ENCODE measurements at places on chromosomes 16 and 17.

DNA sequence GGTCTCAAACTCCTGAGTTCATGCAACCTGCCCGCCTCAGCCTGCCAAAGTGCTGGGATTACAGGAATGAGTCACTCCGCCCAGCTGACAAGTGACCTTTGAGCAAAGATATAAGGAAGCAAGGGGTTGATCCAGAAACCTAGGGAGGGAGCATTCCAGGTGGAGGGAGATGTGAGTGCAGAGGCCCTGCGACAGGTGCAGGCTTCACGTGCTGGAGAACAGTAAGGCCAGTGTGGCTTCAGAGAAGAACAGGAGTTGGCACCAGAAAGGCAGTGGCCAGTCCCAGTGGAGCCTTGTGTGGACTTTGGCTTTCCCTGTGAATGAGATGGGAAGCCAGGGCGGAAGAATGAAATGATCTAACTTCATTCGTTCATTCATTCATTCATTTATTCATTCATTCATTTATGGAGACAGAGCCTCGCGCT is 73.6 kb upstream of the HAS3 start:
- DNase-seq: peak; percentile 15

DNA sequence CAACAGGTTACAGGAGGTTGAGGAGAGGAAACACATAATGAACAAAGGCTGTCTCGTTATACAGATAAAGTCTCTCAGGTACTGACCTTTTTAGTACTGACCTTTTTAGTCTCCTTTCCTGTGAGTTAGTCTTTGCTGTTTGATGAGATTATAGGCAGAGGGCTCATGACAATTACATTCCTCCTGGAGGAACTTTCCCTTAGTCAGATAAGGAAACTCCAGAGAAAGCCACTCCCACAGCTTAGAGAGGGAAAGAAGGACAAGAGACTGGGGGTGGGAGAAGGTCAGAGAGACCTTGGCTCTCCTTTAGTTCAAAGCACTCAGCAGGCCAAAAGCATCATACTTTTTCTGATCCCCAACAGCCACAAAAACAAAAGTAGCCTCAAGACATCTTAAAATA is 15.3 kb upstream of the PSMD7 start:
- no peak for DNase-seq

GRCh38 chr16:89224665-89225064 is 7.2 kb downstream of the ZNF778 start:
- DNase-seq: no peak

DNA sequence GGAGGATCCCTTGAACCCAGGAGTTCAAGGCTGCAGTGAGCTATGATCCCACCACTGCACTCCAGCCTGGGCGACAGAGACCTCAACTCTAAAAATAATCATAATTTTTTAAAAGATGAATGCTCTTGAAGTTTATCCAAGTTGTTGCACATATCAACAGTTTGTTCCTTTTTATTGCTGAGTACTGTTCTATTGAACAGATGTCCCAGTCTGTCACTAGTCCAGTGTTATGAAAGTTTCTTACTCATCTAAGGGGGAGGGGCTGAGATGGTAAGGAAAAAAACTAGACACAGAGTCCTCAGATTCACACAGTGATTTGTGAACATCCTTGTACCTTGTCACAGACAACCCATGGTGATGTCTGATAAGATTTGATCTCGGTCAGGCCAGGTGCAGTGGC is 3.9 kb downstream of the ACAP1 start:
- DNase-seq: peak; percentile 36

DNA sequence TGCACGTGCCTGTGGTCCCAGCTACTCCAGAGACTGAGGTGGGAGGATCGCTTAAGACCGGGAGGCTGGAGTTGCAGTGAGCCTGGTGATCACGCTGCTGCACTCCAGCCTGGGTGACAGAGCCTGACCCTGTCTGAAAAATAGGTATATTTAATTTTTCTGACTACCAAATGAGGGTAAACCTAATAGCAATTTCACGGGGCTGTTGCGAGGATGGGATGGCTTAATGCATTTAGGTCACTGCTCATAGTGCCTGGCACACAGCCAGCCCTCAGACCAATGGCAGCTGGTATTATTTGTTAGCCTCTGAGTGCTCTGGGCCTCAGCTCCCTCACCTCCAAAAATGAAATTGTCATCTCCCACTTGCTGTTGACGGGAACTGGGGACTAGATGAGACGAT is 5.9 kb upstream of the CDIP1 start:
- no peak for DNase-seq

DNA sequence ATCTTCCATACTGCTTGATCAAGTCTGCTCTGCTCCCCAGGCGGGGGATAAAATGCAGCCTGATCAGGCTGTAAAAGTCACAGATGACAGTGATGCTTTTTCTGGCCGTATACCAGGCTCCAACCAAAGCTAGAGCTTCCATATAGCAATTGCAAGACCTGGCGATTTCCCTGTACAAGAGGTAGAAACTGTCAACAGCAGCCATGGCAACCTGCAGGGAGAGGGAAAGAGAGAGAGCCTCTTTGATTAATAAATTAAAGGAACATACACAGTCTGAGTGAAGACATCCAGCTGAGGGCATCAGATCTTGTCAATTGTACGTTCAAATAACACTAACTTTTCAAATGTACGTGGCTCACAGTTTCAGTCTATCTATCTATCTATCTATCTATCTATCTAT is 13.9 kb downstream of the HSDL1 start:
- no peak for DNase-seq

- DNase-seq: no peak
Measured at GRCh38 chr17:62916684-62917571, 49.1 kb upstream of the TANC2 start.

GRCh38 chr16:73275448-73275847 is 227.5 kb upstream of the ZFHX3 start:
- no peak for DNase-seq

- no peak for DNase-seq
Measured at GRCh38 chr16:54239456-54239855, 47.1 kb downstream of the IRX3 start.

DNA sequence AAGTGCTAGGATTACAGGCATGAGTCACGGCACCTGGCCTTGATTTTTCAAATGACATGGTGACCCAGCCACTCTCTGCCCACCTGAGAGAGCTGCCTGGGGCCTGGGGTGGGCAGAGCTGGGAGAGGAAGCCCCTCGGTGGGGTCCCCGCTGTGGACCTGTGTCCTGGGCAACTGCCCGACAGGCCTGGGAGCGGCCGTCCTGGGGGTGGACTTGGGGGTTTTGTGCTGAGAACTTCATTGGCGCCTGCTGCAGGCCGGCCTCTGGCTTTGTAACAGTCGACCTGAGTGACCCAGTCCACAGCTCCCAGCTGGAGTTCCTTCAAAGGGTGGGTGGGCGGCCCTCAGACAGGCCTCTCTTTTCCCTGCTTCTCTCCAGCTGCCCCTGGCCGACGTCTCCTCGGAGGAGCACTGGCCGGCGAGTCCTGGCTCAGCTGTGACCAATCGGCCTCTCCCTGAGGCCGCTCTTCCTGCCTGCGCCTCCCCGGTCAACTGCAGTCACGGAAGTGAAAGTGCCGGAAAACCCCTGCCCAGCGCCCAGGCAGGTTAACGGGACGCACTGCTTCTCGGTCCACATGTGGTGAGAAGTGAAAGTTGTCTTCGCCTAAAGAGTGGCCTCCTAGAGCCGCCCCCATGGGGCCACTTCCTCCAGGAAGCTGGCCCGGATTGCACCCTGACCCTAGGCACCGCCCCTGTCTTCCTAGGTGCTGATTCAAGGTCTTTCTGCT is 5.5 kb downstream of the CBFA2T3 start:
- DNase-seq: no peak

DNA sequence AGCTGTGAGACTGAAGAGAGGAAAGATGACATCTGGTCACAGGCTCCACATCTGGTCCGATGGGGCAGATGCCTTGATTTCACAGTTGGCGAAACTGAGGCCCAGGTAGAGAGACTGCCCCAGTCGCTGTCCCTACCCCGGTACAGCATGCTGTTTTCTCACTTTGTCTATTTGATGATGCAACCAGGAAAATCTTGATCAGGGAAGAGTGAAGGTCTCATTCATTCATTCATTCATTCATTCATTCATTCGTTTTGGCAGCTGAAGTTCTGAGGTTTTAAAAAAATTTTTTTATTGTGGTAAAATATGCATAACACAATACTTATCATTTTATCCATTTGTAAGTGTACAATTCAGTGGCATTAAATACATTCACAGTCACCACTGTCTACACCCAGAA is 19.7 kb downstream of the CMIP start:
- DNase-seq: no peak

DNA sequence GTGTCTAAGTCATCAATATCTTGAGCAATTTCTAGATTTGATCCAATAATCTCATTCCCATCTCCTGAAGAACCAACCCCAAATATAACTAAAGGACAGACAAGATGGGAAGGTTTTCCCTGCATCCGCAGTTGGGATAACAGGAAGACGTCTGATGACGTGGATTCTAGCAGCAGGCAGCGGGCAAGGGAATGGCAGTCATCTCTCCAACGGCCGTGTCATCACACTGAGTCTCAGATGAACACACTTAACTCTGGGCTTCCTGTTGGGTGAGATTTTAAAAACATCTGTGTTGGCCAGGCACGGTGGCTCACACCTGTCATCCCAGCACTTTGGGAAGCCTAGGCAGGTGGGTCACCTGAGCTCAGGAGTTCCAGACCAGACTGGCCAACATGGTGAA is 20.9 kb upstream of the TIMP2 start:
- no peak for DNase-seq

GRCh38 chr17:28900986-28901726 is 1.7 kb downstream of the DHRS13 start:
- DNase-seq: no peak

DNA sequence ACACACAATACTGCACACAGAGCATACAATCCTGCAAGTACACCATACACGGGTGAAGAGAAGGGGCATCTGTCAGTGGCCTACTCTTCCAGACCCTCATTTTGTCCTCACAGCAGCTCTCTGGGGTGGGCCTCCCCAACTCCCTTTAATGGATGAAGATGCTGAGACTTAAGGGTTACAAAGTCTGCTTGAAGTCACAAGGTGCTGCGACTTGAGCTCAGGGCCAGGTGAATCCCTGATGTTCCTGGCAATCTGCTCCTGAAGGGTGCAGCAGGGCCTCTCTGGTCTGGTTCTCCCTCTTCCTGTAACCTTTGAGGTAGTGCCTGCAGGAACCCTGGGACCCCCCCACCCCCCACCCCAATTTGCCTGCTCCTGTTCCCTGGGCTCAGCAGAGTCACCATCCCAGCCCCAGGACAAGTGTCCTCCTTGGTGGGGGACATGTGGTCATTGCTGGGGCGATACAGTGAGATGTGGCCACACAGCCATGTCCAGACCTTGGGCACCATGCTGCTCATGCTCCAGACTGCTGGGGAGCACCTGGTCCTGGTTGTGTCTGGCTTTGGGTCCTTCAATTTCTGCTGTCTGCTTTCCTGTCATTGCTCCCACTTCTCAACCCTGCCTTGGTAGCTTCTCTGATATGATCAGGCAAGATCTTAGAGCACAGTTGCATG is 107.5 kb downstream of the METRNL start:
- DNase-seq: no peak

GRCh38 chr16:11459722-11460121 is 114.5 kb downstream of the RMI2 start:
- no peak for DNase-seq

GRCh38 chr17:36723459-36724025 is 122.2 kb downstream of the MRM1 start:
- no peak for DNase-seq

DNA sequence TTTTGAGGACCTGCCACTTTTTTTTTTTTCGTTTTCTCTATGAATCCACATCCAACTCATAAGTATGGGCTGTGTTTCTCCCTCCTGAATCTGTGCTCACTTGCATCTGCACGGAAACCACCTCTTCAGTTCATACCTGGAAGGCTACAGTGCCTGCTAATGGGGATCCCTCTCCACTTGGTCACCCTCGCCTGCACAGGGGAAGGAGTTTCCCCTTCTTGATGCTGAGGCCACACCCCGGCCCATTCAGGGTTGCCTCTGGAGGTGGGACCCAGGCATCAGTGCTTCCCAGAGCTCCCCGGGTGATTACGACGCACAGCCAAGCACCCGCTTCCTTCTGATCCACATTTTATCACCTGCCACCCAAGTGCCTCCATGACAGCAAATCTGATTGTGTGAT is 85.9 kb upstream of the TBC1D3K start:
- DNase-seq: no peak

GRCh38 chr16:75456971-75457370 is 7.5 kb downstream of the TMEM170A start:
- DNase-seq: no peak

DNA sequence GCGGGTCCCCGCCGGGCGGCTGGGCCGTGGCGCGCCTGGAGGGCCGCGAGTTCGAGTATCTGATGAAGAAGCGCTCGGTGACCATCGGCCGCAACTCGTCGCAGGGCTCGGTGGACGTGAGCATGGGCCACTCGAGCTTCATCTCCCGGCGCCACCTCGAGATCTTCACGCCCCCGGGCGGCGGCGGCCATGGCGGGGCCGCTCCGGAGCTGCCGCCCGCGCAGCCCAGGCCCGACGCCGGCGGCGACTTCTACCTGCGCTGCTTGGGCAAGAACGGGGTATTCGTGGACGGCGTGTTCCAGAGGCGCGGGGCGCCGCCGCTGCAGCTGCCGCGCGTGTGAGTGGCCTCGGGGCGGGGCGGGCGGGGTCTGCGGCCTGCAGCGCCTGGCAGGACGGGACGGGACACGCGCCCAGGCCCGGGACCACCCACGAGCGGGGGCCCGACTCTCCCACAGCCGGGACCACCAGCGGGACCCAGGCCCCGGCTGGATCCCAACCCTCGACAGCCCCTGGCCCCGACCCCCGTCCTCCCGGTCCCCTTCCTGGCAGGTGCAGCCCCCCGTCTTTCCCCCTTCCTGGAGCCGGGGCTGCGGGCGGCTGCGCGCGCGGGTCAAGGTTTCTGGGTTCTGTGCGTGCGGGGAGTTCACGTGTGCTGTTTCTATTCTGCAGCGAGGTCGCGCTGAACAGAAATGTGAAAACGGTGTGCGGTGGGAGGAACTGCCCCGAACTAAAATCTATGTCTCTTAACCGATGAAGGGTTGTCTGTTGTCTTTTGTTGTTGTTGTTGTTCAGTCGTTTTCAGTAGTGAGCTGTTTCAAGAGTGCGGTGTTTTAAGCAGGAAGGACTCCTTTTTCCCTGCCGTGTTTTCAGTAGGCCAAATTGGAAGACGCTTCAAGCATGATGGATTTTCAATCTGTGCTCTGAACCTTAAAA is 705 bp downstream of the FOXK2 start:
- DNase-seq: no peak

GRCh38 chr17:12580640-12581039 is 85.0 kb upstream of the MYOCD start:
- no peak for DNase-seq

DNA sequence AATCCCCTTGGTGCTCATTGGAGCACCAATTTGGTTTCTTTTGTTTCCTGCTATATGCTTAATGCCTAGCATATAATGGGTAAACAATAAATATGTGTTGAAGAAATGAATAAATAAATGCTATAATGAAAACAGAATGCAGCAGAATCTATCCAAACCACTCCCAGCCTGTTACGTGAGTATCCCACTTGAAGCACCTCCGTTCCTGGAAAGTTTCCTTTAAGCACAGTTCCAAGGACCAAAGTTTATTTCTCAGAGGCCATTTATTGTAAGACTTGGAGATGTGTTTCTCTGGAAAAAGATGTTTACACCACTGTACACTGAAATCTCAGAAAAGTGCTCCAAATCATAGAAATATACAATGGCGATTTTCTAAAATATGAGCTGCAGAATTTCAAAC is 187.0 kb downstream of the SOX9 start:
- DNase-seq: no peak

- no peak for DNase-seq
Measured at GRCh38 chr16:51938861-51939260, 608.1 kb downstream of the TOX3 start.

Data from HCEC 1CT (cell line).